Renal pelvis (tissue), 12 donors: ENCODE measurements at places on chromosomes 6 and 20. TPM values are rescaled to one million over a fixed set of nuclear protein-coding genes. Genes with fewer than 3 reads are reported as not detected.

HLA-DOA gene
- 5.1 TPM for polyA plus RNA-seq

TSPO2 gene
- polyA plus RNA-seq = 1.2 TPM

ARMH2 gene
- polyA plus RNA-seq = not detected

REPS1 gene
- polyA plus RNA-seq = 71.0 TPM

RAET1L gene
- not detected for polyA plus RNA-seq
